ENCODE measurements at places on chromosomes 6 and 20. TPM values are rescaled to one million over a fixed set of nuclear protein-coding genes. Genes with fewer than 3 reads are reported as not detected.

DNA sequence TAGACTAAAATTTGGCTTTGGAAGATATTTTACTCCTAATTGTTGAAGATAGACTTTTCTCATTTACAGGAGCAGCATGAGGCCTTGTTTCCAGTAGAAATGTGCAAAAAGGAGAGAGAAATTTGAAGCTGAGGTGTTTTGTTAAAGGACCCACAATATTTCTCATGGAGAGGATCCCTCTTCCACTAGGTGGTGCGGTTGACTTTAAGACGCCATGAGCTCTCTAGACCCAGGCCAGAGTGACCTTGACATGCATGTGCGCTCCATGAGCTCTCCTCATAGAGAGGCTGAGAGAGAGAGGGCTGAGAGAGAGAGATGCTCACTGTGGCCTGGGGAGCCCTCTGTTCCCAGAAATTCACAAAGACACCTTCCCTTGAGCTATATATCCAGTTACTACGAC, 861.2 kb upstream of the EYS start:
- ATAC-seq = no peak

Gene TCF19
- 11.9 TPM for total RNA-seq

GRCh38 chr6:110298916-110299315, 59.2 kb downstream of the METTL24 start:
- ATAC-seq = no peak

DNA sequence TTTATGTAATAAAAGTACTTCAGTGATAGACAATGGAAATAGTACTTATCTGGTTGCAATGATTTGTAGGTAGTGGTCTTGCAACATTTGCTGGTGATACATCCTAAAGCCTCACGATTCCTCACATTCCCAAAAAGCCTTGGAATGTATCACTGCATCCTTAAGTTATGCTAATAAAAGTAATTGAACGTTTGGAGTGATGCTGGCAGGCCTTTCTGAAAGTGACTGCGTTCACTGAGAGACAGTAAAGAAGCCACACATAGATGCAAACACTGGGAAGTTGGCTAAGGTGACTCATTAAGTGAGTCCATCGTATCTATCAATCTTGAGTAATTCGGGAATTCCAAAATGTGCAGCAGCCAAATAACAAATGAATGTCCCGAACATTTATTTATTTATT, 444.1 kb upstream of the SOX4 start:
- no peak for ATAC-seq

GRCh38 chr20:61532736-61533135, 280.7 kb downstream of the CDH4 start:
- ATAC-seq = no peak

- ATAC-seq = no peak
These were observed 677.5 kb downstream of the HDGFL1 start for GRCh38 chr6:23246896-23247295.

Gene DEFB132
- not detected for total RNA-seq

GRCh38 chr6:109434456-109434855, 6.0 kb downstream of the PPIL6 start:
- peak; percentile 86 for ATAC-seq

- ATAC-seq = no peak
These were observed 234.9 kb downstream of the KCNQ5 start for GRCh38 chr6:72856801-72857200.

Gene C6orf58
- not detected for total RNA-seq

DNA sequence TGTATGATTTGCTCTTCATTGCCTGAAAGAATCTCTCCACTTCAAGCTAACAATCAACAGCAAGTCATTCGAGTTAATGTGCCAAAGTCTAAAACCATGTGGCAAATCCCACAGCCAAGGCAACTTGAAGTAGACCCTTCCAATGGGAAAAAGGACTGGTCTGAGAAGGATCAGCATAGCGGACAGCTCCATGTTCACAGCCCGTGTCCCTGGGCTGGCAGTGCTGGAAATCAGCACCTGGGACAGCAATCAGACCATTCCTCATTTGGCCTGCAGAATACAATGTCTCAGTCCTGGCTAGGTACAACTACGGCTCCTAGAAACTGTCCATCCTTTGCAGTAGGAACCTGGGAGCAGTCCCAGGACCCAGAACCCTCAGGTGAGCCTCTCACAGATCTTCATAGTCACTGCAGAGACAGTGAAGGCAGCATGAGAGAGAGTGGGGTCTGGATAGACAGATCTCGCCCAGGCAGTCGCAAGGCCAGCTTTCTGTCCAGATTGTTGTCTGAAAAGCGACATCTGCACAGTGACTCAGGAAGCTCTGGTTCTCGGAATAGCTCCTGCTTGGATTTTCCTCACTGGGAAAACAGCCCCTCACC, 1.1 kb downstream of the GJA10 start:
- ATAC-seq = peak; percentile 97

- ATAC-seq = no peak
These were observed 712.5 kb upstream of the NRSN1 start for GRCh38 chr6:23413327-23414050.

DNA sequence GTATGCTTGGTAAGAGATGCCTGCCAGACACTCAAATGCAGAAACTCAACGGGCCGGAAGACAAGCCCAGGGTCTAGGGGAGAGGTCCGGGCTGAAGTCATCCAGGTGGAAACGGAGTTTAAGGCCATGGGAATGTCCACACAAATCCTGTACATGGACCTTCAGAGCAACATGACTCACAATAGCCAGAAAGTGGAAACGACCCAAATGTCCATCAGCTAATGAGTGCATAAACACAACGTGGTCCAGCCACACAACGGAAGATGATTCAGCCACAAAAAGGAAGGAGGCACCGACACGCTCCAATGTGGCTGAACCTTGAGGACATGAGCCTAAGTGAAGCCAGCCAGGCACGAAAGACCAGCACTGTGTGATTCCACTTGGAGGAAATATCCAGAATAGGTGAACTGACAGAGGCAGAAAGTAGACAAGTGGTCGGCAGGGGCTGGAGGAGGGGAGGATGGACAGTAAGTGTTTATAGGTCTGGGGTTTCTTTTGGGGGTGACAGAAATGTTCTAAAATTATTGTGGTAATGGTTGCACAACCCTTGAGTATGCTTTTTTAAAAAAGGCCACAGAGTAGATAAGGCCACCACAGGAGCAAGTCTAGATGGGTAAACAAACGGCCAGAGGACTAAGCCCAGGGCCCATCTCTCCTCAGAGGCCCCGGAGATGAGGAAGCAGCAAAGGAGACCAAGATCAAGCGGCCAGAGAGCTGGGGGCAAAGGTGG, 105.6 kb downstream of the PREX1 start:
- ATAC-seq = no peak

Gene KCNG1
- 6.3 TPM for total RNA-seq
